ENCODE measurements at places on chromosomes 5 and 9.

GRCh38 chr5:136032564-136032963 lies 3.8 kb downstream of the TGFBI start:
- no peak for DNase-seq

- no peak for DNase-seq
These were observed 87.1 kb downstream of the ADRB2 start for GRCh38 chr5:148913493-148913892.

DNA sequence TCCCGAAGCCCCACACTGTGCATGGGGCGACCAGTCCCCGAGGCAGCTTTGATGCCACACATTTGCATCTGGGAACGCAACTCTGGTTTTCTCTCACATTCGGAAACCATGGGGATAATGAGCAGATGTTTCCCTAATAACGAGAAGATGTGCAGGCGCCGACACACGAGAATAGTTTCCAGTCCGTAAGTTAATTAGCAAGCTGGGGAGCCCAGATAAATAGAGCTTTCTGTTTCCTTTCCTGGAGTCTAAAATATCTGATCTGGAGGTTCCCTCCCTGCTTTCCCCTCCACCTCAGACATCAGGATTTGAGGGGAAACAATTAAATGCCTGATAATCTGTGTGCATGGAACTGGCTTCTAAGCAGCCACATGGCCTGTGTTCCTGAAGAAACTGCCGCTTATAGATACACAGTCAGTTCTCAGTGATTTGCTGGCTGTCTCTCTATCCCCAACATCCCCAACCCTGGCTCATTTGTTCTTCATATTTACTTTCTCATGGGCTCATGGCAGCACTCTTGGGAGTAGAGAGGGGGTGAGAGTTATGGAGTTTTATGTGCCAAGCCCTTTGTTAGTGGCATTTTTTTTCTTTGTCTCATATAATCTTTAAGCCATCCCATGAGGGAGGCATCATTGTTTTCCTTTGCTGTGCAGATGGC lies 62.8 kb downstream of the PDZD2 start:
- DNase-seq: no peak

DNA sequence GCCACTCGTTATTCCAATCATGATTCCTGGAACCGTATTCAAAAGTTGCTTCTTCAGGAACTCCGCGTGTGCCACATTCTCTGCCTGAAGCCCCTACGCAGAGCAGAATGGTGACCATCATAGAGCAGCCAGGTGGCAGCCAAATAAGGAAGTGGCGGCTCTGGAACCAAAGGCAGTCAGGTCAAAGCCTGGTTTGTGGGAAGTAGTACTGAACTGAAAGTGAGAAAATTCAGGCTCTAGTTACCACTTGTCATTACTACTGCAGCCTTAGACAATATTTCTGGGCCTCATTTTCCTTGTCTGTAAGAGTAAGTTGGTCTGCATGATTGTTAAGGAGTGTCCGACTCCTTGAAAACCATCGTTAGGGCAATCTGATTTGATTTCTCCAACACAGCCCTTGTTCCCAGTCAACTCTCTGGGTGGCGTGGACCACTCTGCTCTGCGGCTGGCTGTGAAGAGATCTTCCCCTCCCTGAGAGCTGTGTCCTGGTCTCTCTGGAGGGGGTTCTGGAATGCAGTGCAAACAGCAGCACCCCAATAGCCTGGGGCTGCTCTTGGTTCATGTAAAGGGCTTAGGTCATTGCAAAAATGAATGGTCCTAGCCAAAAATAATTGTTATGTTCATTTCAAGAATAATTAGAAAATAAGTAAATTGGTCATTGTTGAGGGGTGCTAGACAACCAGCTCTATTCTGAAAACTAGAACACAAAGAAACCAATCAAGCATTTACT lies 102.4 kb downstream of the MED27 start:
- DNase-seq: no peak

GRCh38 chr9:69429281-69429680 lies 104.3 kb downstream of the ENTREP1 start:
- no peak for DNase-seq
